DMS79 treated with DMSO at 0.1 percent for 48 hours (cell line): ENCODE measurements at places on chromosomes 16 and 17.

DNA sequence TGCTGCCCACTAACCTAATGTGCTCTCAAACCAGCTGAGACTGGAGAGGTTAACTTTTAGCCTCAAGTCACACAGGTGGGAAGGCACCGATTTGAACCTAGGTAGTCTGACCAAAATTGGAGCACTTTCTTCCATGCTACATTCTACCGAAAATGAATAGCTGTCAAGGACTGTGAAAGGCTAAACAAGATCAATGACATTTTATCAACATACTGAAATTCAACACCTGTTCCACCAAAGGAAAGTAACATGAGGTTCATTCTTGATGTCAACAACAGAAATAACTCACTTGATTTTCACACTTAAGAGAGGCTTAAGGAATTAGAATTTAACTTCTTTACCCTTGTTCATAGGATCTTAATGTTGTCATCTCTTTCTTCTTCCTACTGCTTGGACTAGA is 284.4 kb upstream of the MON1B start:
- no peak for DNase-seq

DNA sequence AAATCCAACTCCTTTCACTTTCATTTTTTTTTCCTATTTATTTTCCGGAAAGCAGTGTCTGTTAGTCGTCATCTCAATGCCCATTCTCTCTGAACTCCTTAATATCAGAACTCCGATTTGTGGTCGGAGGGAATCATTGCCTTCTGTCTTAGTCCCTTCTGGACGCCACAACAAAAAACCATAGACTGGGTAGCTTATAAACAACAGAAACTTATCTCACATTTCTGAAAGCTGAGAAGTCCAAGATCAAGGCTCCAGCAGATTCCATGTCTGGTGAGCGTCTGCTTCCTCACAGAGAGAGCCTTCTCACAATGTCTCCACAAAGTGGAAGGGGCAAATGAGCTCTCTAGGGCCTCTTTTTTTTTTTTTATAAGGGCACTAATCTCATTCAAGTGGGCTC is 296.6 kb upstream of the CDH11 start:
- DNase-seq = no peak

- DNase-seq = no peak
Observed at GRCh38 chr17:79538291-79538690, 72.6 kb downstream of the RBFOX3 start.

DNA sequence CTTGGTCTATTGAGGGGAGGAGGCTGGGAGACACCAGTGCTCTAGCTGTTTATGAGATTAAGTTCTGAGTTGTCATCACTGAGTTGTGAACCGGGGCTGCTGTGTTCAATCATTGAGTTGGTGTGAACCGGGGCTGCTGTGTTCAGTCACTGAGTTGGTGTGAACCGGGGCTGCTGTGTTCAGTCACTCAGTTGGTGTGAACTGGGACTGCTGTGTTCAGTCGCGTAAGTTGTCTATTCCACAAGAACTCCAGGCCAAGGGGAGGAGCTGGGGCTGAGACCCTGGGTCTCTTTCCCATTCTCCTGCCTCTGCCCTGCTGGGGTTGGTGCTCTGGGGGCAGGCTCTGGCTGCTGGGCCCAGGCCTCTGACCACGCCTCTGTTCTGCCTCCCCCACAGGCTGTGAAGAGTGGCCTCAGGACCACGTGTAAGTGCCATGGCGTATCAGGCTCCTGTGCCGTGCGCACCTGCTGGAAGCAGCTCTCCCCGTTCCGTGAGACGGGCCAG is 24.5 kb downstream of the WNT9B start:
- no peak for DNase-seq

DNA sequence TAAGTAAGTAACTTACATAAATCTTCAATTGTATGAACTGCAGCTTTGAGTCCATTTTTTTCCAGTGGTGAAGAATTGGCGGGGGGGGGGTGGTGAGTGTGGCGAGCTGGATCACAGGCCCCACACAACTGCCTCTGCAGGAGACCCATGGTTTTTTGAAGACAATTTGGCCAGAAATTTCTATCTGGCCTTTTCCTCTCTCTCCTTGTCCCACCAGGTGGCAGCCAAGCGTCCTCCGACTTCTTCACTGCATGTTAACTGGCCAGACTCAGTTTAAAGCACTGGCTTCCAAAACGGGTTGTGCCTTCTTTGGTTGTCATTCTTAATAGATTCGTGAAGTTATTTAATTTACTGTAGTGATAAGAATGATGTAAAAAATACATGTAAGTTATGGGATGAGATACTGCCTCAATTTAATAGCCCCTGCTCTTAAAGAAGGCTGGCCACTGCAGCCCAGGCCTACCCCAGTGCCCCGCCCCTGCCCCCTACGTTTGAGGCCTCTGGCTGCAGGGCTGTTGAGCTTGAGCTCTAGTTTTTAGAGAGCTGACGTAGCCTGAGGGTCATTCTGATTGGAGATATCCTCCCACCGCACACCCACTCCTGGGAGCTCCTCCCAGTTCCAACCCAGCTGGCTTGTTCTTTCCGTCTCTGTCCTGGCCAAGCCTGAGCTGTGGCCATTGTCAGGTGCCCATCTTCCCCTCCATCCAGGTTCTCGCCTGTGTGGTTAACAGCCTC is 36.4 kb downstream of the AKAP1 start:
- DNase-seq = peak; percentile 2

GRCh38 chr16:71854369-71854948 is 8.7 kb downstream of the ATXN1L start:
- DNase-seq = no peak

- DNase-seq = peak; percentile 23
Observed at GRCh38 chr16:46908540-46909372, 24.6 kb downstream of the GPT2 start.

DNA sequence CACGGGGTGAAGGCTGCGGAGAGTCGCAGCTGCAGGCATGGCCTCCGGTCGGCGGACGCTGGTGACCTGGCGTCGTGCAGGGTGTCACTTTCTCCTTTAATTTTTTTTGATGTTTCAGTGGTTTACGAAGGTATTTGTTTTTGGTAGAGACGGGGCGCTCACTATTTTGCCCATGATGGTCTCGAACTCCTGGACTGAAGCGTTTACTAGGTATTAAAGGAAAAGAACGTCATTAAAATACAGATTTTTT is 17.1 kb downstream of the ZNF213 start:
- no peak for DNase-seq

DNA sequence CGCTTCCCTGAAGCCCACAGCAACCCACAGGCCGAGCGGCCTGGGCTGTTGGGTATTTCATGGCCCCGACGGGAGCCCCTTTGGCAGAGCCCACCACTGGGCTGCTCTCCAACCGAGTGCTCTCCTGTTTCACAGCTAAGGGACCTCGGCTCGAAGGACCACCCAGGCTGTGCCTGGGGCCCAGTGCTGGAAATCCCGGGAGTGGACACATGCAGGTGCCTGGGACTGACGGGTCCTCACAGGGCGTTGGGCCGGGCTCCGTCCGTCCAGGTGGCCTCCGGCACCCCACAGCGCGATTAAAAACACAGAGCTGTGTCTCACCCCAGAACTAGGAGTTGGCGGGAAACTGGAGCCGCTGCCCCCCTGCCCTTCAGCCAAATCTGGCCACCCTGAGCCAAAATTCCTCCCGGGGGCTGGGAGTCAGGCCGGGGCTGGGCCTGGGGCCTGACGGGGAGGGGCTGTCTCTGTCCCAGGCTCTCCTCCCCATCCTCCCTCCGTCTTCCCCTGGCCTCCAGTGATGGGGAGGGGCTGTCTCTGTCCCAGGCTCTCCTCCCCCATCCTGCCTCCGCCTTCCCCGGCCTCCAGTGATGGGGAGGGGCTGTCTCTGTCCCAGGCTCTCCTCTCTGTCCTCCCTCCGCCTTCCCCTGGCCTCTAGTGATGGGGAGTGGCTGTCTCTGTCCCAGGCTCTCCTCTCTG is 14.1 kb downstream of the UTS2R start:
- DNase-seq = no peak

- no peak for DNase-seq
Observed at GRCh38 chr16:22071331-22071910, 20.9 kb upstream of the VWA3A start.

DNA sequence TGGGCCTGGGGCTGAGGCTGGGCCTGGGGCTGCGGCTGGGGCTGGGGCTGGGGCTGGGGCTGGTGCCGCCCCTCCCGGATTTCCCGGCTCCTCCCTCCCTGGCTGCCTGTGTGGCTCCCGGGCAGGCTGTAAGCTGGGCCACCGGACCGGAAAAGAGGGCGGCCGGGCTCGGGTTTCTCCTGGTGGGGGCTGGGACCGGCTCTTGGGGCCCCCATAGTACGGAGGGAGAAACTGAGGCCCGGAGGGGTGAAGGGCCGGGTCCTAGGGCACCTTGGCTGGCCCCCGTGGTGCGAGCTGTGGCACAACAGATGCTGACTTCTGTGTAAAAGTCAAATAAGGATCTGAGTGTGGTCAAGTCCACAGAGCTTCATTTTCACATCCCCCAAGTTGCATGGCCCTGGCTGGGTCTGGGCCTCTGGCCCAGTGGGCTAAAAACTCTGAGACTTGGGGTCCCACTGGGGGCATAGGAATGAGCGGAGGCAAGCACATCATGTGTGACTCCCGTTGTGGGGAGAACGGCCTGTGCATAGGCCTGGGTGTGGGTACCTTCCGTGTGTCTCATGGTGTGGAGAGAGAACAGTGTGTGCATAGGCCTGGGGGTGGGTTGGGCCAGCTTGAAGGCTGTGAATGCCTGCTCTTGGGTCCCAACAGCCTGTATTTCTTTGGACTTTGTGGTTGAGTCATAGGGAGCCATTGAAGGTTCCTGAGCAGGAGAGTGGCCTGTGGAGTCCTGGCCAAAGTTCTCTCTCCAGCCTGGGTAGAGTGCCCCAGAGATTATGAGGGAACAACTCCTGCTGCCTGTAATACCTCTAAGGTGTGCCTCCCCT is 123.9 kb upstream of the CIBAR2 start:
- DNase-seq = no peak

DNA sequence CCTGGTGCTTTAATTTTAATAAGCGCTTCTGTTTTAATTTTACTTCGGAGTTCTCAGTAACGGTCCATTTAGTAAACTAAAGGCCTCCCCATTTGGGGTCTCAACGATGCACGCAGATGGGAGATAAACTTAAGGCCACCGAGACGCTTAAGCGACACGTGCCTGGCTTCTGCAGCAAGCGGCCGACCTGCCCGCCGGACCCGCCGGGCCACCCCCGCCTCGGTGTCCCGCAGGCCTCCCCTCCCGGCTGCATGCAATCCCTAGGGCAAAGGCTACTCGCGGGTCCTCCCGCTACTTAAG is 592 bp downstream of the GCSH start:
- DNase-seq = no peak

- DNase-seq = no peak
Observed at GRCh38 chr16:89197033-89197632, 3.2 kb downstream of the SLC22A31 start.

GRCh38 chr17:77036841-77037381 is 103.9 kb upstream of the SEC14L1 start:
- no peak for DNase-seq

- no peak for DNase-seq
Observed at GRCh38 chr17:5545051-5545987, 39.0 kb downstream of the NLRP1 start.

DNA sequence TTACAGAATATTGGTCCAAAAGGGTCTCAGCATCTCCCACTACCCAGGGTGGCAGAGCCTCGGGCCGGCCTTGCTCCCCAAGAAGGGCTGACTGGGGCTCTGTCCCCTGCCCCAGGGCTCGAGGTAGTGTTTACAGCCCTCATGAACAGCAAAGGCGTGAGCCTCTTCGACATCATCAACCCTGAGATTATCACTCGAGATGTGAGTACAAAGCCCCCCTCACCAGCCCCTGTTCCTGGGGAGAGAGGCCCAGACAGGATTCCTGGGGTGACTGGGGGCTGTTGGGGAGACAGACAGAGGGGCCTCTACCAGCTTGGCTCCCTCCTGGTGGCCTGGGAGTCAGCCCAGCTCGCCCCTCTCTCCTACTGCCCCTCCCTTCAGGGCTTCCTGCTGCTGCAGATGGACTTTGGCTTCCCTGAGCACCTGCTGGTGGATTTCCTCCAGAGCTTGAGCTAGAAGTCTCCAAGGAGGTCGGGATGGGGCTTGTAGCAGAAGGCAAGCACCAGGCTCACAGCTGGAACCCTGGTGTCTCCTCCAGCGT is 6.1 kb upstream of the NLRC5 start:
- DNase-seq = no peak

DNA sequence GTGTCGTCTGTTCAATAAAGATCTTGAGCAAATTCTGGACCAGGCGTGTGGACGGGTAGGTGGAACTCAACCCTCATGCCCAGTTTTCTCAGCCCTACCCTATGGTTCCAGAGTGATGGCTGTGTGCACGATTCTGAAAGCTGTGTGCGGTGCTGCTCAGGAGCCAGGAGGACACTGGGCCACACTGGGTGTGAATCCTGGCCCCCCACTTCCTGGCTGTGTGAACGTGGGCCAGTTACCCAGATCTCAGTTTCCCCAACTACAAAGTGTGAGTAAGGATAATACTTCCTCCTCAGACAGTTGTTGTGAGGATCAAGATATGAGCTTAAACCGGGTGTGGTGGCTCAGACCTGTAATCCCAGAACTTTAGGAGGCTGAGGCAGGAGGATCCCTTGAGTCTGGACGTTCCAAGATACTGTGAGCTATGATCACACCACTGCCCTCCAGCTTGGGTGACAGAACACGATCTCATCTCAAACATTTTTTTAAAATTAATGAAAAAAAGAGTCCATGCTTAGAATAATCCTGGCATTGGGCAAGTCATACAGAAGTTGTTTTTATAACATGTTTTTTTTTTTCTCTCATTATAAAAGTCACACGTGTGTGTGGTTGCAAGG is 14.7 kb upstream of the MPRIP start:
- DNase-seq = no peak
